ENCODE measurements at places on chromosomes 5 and 9.

DNA sequence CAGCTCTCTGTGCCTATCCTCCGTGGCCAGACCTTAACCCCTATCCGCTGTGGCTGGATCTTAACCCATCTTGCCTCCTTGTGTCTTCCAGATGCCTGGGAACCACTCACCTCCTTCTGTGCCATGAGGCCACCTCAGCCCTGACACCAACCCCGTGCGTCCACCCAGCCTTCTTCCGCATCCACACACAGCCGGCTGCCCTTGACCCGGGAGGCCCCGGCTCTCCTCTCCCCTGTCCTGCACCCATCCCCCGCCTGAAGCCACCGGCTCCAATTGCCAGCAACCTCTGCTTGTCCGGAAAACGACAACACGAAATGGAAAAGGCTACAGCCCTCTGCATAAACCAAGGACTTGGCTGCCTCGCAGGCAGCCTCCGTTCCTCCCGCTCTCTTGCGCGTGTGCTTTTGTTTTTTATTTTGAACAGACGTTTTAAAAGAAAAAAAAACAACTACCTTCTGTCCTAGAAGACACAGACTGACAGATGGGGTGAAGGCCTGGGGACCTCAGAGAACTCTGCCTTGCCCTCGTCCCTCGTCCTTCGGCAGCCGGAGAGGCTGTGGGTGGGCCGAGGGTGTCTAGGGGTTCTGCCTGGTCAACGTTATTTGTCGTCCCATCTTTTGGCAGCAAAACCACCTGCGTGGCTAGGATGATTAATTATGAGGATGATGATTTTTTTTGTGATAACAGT lies 32.5 kb upstream of the HMCN2 start:
- no peaks in the 10 kb centered on the region for H3K36me3 ChIP-seq
- peaks cover 4% of the 10 kb centered on the region for H3K4me1 ChIP-seq
- no peaks in the 10 kb centered on the region for H3K27me3 ChIP-seq
- DNase-seq: no peak
- no peak overlapping the region for H3K4me3 ChIP-seq

- no peak for DNase-seq
- H3K4me3 ChIP-seq: no peak overlapping the region
- H3K36me3 ChIP-seq: no peaks in the 10 kb centered on the region
Measured at GRCh38 chr9:104866191-104866590, 61.8 kb downstream of the ABCA1 start.

DNA sequence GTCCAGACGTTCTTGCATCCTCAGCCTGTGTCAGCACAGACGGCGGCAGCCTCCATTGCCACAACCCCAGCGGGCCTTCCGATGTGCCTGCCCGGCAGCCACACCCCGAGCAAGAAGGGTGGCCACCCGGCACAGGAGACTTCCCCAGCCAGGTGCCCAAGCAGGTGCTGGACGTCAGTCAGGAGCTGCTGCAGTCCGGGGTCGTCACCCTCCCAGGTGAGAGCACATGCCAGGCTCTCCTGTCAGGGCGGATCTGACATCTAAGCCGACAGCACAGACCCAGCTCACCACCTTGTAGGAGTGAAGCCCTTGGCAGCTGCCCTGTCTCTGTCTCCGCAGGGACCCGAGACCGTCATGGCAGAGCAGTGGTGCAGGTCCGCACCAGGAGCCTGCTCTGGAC lies 48.3 kb upstream of the LRRC14B start:
- H3K4me1 ChIP-seq: no peaks in the 10 kb centered on the region
- no peak for DNase-seq
- H3K27ac ChIP-seq: no peak overlapping the region
- H3K36me3 ChIP-seq: no peaks in the 10 kb centered on the region
- no peaks in the 10 kb centered on the region for H3K27me3 ChIP-seq
- no peak overlapping the region for H3K4me3 ChIP-seq

DNA sequence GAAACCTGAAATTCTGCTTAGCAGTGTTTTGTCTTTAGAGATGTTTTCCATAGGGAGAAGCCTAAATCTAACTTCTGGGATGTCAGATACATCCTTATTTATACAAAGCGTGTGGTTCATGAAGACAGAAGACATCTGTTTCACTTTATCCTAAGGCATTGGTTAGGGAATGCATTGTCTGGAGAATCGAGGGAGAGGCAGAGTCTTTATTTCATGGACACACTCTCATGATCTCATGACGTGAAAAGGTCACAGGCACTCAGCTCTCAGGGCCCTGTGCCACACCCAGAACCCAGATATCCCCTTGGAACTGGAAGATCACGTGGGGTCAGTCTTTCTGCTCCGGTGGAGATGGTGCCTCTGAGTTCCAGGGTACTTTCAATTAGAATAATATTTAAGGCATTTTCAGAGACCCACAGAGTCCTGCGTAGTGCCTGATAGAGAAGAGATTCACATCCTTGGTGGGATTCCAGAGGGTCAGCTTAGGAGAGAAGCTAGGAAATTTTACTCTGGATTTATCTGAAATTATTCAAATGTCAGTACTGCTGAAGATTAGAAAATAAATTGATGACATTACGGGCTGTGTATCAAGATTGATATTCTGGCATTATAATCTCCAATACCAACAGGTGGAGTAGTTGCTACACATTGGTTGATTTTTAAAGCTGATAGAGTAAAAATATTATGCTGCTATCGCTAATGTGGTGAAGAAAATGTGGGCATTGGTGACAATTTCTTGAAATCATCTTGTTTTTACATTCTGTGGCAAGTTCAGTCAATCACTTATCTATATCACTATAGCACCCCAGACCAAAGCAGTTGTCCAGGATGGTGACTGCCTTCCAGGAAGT lies 378.3 kb downstream of the MTRR start:
- H3K36me3 ChIP-seq: no peaks in the 10 kb centered on the region
- no peaks in the 10 kb centered on the region for H3K27me3 ChIP-seq
- no peak overlapping the region for H3K4me3 ChIP-seq

- H3K27ac ChIP-seq: no peak overlapping the region
- H3K4me1 ChIP-seq: no peaks in the 10 kb centered on the region
- H3K36me3 ChIP-seq: no peaks in the 10 kb centered on the region
- DNase-seq: no peak
- no peaks in the 10 kb centered on the region for H3K27me3 ChIP-seq
Measured at GRCh38 chr9:121819428-121820231, 168.2 kb downstream of the DAB2IP start.

GRCh38 chr5:131635684-131636572 lies 899 bp upstream of the RAPGEF6 start:
- H3K27ac ChIP-seq: peak overlapping the region; percentile 94
- H3K27me3 ChIP-seq: no peaks in the 10 kb centered on the region
- no peak for DNase-seq
- H3K4me1 ChIP-seq: peaks cover 53% of the 10 kb centered on the region

DNA sequence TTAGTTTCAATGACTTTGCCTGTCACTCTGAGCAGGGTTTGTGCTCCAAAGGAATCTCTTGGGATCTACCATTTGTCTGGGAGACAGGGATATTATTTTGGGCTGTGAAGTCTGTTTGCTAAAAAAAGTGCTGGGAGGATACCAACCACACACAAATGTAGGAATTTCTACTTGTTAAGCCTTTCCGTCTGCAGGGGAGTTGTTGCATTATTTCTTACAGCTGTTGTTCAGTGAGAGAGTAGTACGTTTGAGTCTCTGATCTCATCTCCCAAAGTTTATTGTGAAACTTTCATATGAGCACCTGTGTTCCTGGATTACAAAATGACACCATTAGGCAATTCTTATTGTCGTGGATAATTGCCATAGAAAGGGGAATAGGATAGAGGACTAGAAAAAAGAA lies 78.3 kb upstream of the SEMA6A start:
- DNase-seq: no peak
- H3K36me3 ChIP-seq: no peaks in the 10 kb centered on the region
- no peak overlapping the region for H3K27ac ChIP-seq

- no peak overlapping the region for H3K4me3 ChIP-seq
- H3K4me1 ChIP-seq: no peaks in the 10 kb centered on the region
- no peak for DNase-seq
- no peaks in the 10 kb centered on the region for H3K36me3 ChIP-seq
- H3K27ac ChIP-seq: no peak overlapping the region
Measured at GRCh38 chr9:37987467-37987981, 81.5 kb downstream of the SHB start.

DNA sequence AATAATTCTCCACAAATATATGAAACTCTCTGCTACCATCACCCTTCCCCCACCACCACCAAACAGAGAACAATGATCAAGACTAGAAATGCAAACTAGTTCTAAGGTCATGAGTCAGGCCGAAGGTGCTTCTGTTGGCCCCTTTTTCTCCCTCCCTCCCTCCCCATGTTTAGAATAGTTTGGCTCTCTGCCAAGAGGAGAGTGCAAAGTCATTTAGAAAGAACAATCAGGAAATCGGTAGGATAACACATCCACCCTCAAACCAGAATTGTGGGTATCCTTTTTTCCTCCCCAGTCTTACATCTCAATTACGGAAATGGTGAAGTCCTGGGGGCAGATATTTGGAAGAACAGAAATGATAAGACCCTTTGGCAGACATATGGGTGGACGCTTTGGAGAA lies 170.1 kb downstream of the SLF1 start:
- DNase-seq: no peak
- H3K27ac ChIP-seq: no peak overlapping the region
- H3K36me3 ChIP-seq: no peaks in the 10 kb centered on the region
- H3K4me1 ChIP-seq: peaks cover 14% of the 10 kb centered on the region
- H3K27me3 ChIP-seq: no peaks in the 10 kb centered on the region
- no peak overlapping the region for H3K4me3 ChIP-seq

DNA sequence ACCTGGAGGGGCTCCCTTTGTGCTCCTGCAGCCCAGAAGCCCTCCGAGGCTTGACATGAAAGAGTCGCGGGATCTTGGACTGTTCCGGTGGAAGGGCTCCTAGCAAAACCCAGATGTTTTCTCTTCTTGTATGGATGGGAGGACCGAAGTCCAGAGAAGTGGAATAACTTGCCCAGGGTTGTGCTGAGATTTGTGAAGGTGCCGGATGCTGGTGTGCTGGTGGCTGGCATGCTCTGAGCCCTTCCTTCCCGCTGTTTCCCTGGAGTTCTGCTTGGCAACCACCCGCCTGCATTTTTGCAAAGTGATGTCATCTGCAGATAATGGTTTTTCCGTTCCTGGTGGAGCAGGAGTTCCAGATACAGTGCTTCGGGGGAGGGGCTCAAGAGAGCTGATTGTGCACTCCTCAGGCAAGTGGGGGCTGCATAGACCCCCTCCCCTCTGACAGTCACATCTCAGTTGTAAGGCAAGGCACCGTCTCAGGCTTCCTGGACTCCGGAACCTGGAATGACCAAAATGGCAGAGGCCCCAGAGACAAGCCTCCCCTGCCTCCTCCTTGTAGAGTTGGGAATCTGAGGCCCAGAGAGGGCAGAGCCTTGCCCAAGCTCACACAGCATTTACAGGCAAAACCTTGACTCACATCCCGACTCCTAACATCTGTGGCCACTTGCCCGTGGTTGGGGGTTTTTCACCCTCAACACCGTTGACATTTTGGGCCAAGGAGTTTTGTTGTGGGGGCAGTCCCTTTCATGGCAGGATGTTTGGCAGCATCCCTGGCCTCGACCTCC lies 157.0 kb downstream of the RGS3 start:
- H3K36me3 ChIP-seq: no peaks in the 10 kb centered on the region
- H3K4me1 ChIP-seq: no peaks in the 10 kb centered on the region
- H3K27ac ChIP-seq: no peak overlapping the region
- H3K4me3 ChIP-seq: no peak overlapping the region
- no peaks in the 10 kb centered on the region for H3K27me3 ChIP-seq
- DNase-seq: no peak

DNA sequence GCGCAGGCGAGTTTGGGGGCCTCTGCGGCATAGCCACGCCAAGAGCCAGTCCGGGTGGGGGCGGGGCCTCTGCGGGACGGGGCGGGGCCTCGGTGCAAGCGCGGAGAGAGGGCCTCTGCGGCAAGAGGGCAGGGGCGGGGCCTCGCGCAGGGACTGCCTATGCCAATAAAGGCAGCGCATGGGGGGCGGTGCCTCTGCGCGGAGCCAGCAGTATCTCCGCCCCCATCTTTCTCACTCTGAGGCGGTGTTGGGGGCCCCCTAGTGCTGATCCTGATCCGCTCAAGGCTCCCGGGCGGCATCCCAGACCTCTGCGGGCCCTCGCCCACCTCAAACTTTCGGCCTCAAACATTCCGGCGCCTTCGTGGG lies 9.2 kb upstream of the GPRIN1 start:
- H3K4me1 ChIP-seq: peaks cover 11% of the 10 kb centered on the region
- DNase-seq: peak; percentile 74
- H3K4me3 ChIP-seq: no peak overlapping the region

DNA sequence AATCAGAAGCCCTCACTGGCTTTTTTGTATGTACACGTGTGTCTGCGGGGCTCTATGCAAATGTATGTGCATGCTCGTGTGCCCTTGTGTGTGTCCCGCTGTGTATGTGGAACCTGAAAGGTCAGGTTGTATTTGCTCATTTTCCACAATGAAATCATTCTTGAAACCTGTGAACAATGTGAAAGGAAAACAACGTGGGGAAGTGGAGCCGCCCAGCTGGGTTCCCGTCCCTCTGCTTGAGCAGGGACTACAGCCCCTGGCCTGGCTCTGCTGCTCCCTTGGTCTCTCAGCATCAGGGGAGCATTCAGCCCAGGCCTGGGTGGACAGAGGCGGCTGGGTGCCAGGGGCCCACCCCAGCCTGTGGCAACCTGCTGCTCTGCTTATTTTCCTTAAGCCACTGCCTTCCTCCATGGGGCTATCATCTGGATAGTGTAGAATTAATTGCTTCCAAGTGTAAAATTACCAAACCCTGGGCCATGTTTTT lies 3.0 kb downstream of the ECSCR start:
- no peak overlapping the region for H3K4me3 ChIP-seq
- no peaks in the 10 kb centered on the region for H3K36me3 ChIP-seq
- no peak for DNase-seq
- H3K27me3 ChIP-seq: no peaks in the 10 kb centered on the region
- H3K27ac ChIP-seq: no peak overlapping the region

DNA sequence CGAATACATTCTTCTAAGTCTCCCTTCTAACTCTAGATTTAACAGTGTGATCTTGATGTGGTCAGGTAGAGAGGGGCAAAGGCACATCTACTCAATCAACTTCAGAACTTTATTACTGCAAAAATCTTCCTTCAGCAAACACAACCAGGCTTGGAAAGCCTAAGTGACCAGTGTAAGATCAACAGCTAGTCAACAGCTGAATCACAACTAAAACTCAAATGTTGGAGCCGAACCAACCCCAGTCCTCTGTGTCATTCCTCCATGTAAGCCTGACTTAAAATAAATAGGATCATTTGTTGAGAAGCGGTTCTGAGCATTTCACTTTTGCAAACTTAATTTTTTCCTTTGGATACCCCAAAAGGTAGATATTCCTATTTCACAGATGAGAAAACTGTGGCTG lies 352.7 kb downstream of the EBF1 start:
- no peaks in the 10 kb centered on the region for H3K4me1 ChIP-seq
- H3K4me3 ChIP-seq: no peak overlapping the region
- DNase-seq: no peak
- H3K36me3 ChIP-seq: no peaks in the 10 kb centered on the region

DNA sequence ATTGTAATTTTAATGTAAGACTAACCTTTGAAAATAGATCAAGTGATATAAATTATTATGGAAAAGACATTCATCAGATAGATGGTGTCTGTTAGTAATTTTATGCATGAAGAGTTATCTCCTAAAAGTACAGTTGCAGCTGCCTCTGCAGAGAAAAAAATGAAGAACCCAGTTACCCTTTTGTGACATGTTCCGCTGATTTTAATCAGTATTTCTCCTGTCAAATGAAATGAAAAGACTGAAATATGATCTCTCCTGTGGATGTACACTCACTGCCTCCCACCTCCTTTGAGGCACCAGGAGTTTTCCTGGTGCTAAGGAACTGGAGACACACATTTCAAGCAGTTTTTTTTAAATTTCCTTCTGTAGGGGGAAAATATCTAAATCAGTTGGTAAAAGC lies 277.4 kb downstream of the KIF4B start:
- no peaks in the 10 kb centered on the region for H3K4me1 ChIP-seq
- H3K27ac ChIP-seq: no peak overlapping the region
- H3K27me3 ChIP-seq: no peaks in the 10 kb centered on the region
- no peak overlapping the region for H3K4me3 ChIP-seq
